NCI-H1048 (cell line): ENCODE measurements at places on chromosomes 3 and 15.

DNA sequence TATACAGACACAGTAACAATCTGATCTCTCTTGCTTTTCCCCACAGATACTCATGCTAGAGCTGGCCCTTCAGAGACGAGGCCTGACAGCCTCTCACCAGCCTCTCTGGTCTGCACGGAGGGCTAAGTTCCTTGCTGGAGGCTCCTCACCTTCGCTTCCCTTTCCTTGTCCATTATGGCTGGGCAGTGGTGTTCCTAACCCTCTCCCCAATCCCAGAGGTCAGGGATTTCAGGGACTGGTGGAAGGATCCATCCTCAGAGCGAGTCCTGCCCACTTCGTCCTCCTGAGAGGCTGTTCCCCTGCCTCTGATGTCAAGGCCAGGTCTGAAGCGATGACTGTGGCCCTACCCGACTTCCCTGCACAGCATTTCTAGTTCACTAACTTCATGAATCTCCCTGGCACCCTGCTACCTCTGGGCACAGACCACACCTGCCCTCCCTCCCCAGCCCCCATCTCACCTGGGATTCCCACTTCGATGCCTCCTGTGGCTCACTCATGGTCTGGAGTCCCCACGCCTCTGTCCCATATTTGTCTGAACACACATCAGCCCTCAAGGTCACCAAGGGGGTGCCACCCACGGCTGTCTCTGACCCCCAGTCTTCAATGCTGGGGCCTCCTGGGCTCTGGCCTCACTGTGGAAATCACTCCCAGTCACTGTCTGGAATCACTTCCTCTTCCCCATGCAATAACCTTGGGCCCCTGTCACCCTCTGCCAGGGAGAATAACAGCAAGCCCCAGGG lies 124.9 kb upstream of the PRR20G start:
- no peak for DNase-seq

- DNase-seq = no peak
These were observed 1.1 kb downstream of the BAHD1 start for GRCh38 chr15:40441565-40442531.

- no peak for DNase-seq
These were observed 64.3 kb downstream of the TSC22D2 start for GRCh38 chr3:150472421-150472820.

DNA sequence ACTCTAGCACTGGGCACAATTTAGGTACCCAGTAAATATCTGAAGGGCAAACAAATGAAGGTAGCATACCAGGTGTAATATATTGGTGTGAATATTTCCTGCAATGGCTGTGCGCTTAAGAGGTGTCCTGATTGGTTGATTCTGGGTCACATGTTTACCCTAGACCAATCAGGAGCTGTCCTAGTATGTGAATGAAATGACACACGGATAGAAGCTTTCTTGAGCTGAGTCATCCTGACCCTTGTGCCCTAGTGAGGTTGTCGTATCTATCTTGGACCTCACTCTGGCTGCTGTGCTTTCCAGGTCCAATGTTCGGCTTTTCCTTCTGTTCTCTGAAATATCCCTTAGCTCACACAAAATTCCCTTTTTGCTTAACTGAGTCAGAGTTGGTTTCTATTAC lies 58.1 kb upstream of the FOXP1 start:
- DNase-seq = no peak

- no peak for DNase-seq
These were observed 25.6 kb downstream of the DCUN1D1 start for GRCh38 chr3:182954553-182955235.

DNA sequence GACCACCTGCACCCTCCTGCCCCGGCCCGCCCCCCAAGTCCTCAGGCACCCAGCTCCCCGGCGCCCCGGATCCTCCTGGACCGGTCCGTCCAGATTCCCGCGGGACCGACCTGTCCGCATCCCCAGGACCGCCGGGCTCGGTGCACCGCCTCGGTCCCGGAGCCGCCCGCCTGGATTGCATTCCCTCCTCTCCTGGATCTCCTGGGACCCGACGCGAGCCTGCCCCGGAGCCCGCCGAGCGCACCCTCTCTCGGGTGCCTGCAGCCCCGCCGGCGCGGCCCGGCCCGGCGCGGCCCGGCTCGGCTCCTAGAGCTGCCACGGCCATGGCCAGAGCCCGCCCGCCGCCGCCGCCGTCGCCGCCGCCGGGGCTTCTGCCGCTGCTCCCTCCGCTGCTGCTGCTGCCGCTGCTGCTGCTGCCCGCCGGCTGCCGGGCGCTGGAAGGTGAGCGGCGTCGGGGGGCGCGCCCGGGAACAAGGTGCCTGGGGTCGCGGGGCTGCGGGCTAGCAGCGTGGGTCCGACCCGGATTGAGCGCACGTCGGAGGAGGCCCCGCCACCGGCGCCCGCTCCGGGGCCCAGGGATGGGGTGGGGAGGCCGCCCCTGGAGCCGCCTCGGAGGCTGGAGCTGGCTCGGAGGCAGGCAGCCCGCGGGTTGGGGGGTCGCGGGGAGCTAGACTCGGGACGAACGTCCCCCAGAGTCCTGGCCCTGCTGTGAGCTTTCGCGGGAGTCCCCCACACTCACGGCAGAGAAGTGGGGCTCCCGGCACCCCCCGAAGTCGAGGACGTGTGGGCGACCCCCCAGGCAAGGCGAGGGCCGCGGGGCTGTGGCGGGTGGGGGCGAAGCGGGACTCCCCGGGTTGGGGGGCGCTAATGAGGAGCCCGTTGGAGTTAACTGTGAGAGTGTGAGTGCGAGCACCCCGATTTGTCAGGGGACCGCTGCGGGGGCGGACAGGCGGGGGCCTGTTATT lies 610 bp downstream of the EPHB3 start:
- no peak for DNase-seq

DNA sequence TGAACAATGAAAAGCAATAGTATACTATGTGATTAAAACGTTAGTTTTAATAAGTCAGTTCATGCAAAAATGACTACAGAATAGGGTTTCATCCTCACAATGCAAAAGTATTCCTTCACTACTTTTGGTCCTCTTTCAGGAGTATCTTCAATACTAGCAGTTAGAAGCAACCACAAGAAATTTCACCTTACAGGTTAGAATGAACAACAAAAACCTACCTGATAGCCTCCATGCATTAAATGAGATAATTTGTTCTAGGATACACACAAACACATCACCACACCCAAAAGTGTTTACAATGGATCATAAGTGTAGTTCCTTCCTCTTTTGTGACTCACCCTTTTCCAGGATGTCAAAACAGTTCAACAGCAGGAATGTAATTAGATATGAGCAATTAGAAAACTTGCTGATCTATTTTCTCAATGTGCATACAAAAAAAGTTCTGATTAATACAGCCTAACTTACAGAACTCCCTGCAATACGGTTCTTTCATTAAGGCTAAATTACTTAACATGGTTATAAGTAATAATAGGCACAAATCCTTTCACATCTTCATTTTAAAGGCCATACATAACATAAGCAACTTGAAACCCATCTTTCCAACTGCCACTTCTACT lies 21.6 kb downstream of the UACA start:
- DNase-seq = no peak

GRCh38 chr3:127674790-127675189 lies 2.0 kb downstream of the ABTB1 start:
- DNase-seq = no peak

DNA sequence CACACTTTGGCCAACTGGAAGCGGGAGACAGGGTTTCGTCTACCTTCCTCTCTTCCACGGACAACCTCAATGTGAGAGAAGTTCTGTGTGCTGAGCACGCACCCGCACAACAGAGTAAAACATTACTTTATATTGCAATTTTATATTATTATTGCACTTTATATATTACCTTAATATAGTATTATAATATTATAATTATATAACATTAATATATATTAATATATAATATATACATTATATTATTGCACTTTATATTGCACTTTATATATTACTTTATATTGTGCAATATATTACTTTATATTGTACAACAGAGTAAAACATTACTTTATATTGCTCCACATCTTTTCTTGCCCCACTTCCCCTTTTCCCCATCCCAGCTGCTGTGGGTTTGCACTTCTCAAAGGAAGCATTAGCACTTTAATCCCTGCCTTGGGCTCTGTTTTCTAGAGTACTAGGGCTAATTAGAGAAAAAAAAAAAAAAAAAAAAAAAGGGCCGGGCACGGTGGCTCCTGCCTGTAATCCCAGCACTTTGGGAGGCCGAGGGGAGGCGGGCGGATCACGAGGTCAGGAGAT lies 76.4 kb upstream of the SLC4A7 start:
- DNase-seq = no peak

DNA sequence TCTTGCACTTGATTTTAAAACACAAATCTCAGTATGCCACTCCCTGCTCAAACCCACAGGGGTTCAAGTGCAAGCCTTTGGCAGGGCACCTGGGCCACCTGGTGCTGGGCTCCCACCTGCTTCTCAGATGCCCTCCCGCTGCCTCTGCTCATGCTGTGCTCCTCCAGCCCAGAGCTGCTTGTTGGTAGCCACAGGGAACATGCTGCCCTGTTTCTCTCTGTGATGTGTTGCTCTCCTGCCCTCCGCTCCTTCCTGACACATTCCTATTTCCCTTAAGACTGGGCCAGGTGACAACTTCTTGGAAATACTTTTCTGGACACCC lies 27.1 kb upstream of the KY start:
- DNase-seq = no peak

DNA sequence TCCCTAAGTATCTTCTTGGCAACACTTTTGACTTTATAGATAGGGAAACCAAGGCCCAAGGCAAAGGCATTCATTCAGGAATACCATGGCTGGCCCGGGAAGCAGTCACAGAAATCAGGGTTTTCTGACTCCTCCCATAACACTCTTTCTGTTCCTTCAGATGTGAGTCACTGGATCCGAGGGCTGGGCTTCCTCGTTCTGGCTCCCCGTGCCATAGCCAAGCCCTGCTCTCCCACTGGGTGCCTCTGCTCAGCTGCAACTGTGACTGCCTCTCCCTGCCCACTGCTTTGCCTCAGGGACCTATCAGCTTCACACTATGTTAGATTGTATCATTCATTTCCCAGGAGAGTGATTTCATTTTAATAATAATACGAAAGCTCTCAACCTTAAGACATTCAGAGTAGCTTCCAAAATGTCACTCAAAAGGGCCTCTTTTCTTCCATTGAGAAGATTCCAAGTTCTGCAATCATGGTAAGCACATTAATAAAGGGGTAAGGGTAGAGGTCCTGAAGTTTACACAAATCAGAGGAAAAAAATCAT lies 50.2 kb downstream of the GABRB3 start:
- DNase-seq = no peak

- no peak for DNase-seq
These were observed 74.1 kb downstream of the SLCO3A1 start for GRCh38 chr15:91927585-91927984.

DNA sequence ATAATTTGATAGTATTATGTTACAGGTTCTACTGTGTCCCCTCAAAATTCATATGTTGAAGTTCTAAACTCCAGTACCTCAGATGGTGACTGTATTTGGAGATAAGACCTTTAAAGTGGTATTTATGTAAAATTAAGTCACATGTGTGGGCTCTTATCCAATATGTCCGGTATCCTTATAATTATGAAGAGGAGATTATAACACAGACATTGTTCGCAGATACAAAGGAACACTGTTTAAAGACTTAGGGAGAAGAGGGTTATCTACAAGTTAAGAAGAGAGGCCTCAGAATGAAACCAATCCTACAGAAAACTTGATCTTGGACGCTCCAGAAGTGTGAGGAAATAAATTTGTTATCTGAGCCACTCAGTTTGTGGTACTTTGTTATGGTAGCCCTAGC lies 50.9 kb downstream of the DPH6 start:
- DNase-seq = no peak

DNA sequence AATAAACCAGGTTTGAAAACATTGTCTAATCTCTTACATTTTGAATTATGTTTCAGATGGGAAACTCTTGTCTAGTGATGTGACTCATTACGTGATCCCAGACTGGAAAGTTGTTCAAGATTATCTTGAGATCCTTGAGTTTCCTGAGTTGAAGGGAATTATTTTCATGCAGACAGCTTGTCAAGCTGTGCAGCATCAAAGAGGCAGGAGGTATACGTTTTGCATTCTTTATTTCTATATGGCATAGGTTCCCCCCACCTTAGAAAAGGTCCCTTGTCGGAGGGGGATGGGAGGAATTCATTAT lies 1.5 kb downstream of the DIS3L start:
- no peak for DNase-seq

DNA sequence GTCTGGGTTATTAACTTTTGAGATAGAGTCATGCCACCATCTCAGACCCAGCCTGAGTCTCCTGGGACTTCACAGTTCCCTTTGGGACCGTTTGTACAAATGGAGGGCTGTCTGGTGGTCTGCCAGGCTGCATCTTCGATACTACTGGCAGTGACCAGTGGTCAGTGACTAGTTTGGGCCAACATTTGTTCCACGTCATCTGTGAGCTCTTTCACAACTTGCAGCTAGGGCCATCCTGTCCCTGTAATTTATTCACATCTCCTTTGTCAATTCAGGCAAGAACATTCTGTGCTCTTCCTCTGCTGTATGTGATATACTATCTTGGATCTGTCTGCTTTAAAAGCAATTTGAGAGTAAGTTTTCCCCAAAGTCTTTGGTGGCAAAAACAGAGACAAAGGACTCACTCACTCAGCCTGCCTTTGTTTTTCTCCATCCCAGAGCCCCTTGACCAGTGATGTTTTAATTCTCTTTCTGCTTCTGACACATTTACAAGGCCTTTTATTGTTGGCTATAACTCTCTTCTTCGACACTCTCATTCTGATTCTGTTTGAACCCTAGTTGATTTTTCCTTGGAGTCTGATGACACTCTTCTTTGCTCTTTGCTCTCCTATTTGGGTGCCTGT lies 353.4 kb downstream of the EPHB1 start:
- no peak for DNase-seq

GRCh38 chr3:103218793-103219192 lies 784.0 kb downstream of the ZPLD1 start:
- no peak for DNase-seq

DNA sequence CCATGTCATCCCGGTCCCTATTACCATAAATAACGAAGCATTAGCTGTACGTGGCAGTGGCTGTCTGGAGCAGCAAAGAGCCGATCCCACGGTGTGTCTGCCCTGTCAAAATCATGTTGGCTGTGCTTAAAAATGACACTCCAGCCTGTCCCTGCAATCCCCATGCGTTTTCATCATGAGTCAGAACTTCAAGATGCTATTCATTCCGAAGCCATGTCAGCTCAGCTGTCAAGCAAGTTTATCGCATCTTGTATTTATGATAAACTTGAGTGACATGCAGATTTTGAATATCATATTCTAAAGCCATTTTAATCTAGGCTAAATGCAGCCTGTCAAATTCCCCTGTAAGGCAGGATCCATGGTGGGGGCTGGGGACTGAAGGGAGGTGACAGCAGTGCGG lies 152.4 kb downstream of the TJP1 start:
- no peak for DNase-seq

- no peak for DNase-seq
These were observed 36.1 kb upstream of the PYDC2 start for GRCh38 chr3:191424881-191425280.

DNA sequence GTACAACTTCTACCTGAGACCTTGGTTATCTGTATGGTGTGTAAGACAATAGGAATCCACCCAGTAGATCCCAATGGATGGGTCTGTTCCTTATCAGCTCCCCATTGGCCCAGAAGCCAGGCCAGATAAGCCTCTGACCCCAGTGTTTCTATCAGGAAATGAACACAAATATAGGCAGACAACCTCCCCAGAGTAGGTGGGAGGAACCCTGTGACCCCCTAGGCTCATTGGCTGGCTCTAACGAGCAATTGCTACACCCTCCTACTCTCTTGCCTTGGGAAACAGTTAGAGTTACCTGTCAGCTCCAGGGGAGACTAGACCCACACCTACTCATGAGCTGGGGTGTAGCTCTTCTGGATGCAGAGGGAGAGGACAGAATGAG lies 299.9 kb downstream of the UACA start:
- no peak for DNase-seq

GRCh38 chr3:122952520-122952919 lies 75.0 kb downstream of the SEMA5B start:
- no peak for DNase-seq
